ENCODE measurements at places on chromosomes 13 and 19. TPM values are rescaled to one million over a fixed set of nuclear protein-coding genes. Genes with fewer than 3 reads are reported as not detected.

- no peaks in the 10 kb centered on the region for H3K36me3 ChIP-seq
- no peak overlapping the region for H3K4me3 ChIP-seq
- H3K4me1 ChIP-seq, result no peaks in the 10 kb centered on the region
- DNase-seq, result no peak
- no peak overlapping the region for H3K27ac ChIP-seq
These were observed 9.3 kb downstream of the ZIC5 start for GRCh38 chr13:99962242-99962641.

- no peaks in the 10 kb centered on the region for H3K36me3 ChIP-seq
- H3K27ac ChIP-seq, result no peak overlapping the region
- H3K4me3 ChIP-seq, result no peak overlapping the region
These were observed 75.6 kb downstream of the SPRY2 start for GRCh38 chr13:80265348-80265747.

DNA sequence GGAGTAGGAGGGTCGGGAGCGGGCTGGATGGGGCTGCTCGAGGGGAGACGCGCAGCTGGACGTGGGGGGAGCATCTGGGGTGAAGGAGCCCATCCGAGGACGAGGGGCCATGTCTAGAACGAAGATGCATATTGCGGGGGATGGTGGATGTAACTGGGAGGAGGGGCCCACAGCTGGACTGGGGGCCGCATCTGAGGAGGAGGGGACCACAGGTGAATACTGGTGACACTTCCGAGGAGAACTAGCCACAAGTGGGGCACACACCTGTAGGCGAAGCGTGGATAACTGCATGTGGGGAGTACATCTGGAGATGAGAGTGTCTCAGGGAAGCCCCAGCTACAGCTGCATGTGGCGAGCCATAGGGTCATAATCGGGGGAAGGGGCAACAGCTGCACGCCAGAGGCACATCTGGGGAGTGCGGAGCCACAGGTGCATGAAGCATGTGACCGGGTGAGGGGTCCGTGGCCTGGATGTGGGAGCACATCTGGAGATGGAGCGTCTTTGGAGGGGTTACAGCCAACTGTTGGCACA is 402 bp downstream of the ZSWIM9 start:
- H3K4me3 ChIP-seq, result peak overlapping the region; percentile 99
- peak overlapping the region; percentile 99 for H3K27ac ChIP-seq
- no peaks in the 10 kb centered on the region for H3K36me3 ChIP-seq
- peaks cover 19% of the 10 kb centered on the region for H3K4me1 ChIP-seq

- DNase-seq, result no peak
- peaks cover 7% of the 10 kb centered on the region for H3K4me1 ChIP-seq
These were observed 37.7 kb upstream of the SCEL start for GRCh38 chr13:77497835-77498234.

GRCh38 chr13:40966298-40966697 is 52.8 kb downstream of the ELF1 start:
- peak overlapping the region; percentile 43 for H3K27ac ChIP-seq
- H3K27me3 ChIP-seq, result no peaks in the 10 kb centered on the region
- no peak for DNase-seq
- H3K4me3 ChIP-seq, result no peak overlapping the region
- H3K4me1 ChIP-seq, result peaks cover 60% of the 10 kb centered on the region
- no peaks in the 10 kb centered on the region for H3K36me3 ChIP-seq

DNA sequence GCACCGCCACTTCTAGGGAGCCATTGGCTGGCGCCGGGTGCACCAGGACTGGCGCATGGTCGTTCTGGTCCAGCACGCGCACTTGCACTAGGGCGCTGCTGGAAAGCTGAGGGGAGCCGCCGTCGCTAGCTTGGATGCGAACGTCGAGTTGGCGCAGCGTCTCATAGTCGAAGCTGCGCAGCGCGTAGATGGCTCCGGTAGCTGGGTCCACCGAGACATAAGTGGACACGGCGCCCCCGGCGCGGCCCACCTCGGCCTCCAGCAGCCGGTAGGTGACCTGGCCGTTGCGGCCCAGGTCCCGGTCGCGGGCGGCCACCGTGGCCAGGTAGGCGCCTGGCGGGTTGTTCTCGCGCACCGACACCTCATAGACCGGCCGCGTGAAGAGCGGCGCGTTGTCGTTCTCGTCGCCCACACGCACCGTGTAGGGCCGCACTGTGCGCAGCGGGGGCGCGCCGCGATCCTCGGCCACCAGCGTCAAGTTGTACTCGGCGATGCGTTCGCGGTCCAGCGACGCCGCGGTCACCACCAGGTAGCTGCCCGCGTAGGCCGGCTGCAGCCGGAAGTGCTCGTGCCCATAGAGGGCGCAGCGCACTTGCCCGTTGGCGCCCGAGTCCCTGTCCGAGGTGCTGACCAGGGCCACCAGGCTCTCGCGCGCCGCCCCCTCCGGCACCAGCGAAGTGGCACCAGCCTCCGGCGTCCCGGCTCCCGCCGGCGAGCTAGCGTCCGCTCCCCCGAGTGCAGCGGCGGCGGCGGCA is 1.7 kb downstream of the PCDH8 start:
- no peak overlapping the region for H3K27ac ChIP-seq
- peaks cover 1% of the 10 kb centered on the region for H3K27me3 ChIP-seq
- no peak overlapping the region for H3K4me3 ChIP-seq
- peaks cover 12% of the 10 kb centered on the region for H3K4me1 ChIP-seq
- no peaks in the 10 kb centered on the region for H3K36me3 ChIP-seq

DNA sequence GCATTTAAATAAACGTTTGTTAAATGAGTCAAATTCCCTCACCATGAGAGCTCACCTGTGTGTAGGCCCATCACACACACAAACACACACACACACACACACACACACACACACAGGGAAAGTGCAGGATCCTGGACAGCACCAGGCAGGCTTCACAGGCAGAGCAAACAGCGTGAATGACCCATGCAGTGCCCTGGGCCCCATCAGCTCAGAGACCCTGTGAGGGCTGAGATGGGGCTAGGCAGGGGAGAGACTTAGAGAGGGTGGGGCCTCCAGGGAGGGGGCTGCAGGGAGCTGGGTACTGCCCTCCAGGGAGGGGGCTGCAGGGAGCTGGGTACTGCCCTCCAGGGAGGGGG is 8.5 kb upstream of the CEACAM5 start:
- no peak overlapping the region for H3K27ac ChIP-seq
- H3K4me1 ChIP-seq, result no peaks in the 10 kb centered on the region
- DNase-seq, result no peak

- no peaks in the 10 kb centered on the region for H3K27me3 ChIP-seq
- H3K36me3 ChIP-seq, result no peaks in the 10 kb centered on the region
- no peak overlapping the region for H3K4me3 ChIP-seq
- H3K4me1 ChIP-seq, result no peaks in the 10 kb centered on the region
- DNase-seq, result no peak
These were observed 123.6 kb upstream of the SOX1 start for GRCh38 chr13:111943229-111943795.

DNA sequence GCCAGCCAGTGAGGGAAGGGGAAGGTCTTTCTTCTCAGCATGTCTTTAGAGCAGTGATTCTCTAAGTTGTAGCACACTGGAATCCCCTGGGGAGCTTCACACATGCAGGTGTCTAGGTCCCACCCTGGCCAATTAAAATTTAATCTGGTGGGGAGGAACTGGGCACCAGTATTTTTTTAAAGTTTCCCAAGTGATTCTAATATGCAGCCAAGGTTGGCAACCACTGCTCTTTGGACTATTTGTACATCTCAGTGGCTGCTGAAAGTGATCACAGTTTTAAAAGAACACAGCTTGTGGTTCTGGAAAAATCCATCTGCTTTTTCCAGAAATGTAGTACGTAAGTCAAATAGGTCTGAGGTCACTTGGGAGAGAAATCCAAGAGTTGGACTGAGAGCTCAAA is 10.7 kb upstream of the KATNAL1 start:
- peaks cover 8% of the 10 kb centered on the region for H3K4me1 ChIP-seq
- H3K36me3 ChIP-seq, result no peaks in the 10 kb centered on the region
- no peaks in the 10 kb centered on the region for H3K27me3 ChIP-seq
- no peak overlapping the region for H3K4me3 ChIP-seq
- DNase-seq, result no peak

DNA sequence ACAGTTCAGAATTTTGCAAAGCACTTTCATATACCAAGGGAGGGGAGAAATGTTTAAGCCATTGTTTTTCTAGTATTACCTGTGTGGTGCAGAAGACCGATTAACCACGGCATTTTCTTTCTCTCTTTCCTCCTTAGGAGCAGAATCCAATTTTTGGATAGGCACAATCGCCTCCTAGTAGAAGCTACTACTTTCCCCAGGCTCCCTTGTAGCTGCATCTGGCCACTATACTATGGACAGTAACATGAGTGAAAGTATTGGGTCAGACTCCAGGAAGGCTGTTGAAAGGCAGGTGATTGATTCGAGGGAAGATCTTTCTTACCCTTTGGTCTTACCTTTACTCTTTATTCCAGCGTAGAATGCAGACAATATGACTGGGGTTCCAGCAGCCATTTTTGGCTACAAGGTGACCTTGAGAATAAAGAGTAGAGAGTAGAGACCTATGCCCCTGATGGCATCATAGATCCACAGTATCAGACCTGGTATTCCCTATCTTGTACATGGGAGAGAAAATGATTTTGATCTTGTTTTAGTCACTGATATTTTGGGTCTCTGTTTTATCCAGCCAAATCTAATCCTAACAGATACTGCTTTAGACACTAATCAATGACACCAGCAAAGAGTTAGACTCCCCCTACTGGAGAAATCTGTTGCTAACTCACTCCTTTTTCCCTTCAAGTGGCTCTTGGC is 77.0 kb downstream of the LRRC63 start:
- no peaks in the 10 kb centered on the region for H3K4me1 ChIP-seq
- H3K36me3 ChIP-seq, result no peaks in the 10 kb centered on the region

- H3K27ac ChIP-seq, result no peak overlapping the region
- no peaks in the 10 kb centered on the region for H3K27me3 ChIP-seq
- H3K36me3 ChIP-seq, result no peaks in the 10 kb centered on the region
- H3K4me3 ChIP-seq, result no peak overlapping the region
- H3K4me1 ChIP-seq, result no peaks in the 10 kb centered on the region
These were observed 1410.1 kb upstream of the ATXN8OS start for GRCh38 chr13:68697551-68697950.

GRCh38 chr19:38849147-38849859 is 483 bp downstream of the HNRNPL start:
- H3K27me3 ChIP-seq, result no peaks in the 10 kb centered on the region
- H3K4me3 ChIP-seq, result peak overlapping the region; percentile 79
- DNase-seq, result peak; percentile 82
- peak overlapping the region; percentile 96 for H3K27ac ChIP-seq
- H3K4me1 ChIP-seq, result peaks cover 11% of the 10 kb centered on the region

- H3K4me1 ChIP-seq, result peaks cover 15% of the 10 kb centered on the region
- no peaks in the 10 kb centered on the region for H3K27me3 ChIP-seq
- no peak overlapping the region for H3K4me3 ChIP-seq
- DNase-seq, result no peak
These were observed 3.4 kb upstream of the PIK3R2 start for GRCh38 chr19:18149596-18149975.

DNA sequence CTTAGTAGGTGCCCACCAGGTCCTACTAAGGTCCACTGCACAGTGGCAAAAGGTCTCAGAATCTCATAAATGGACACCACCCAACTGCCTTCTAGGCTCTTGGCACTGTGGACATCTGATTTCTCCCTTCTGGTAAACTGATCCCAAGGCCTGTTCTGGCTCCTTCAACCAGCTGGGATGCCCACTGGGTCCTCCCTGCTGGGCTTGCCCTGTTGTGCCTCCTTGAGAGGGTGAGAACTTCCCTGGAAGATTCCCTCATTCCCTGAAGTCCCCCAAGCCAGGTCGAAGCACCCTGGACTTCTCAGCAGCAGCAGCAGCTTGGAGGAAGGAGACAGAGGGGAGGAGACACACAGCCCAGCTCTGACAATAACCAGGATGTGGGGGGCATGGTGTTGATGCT is 6.6 kb upstream of the ZNF492 start:
- H3K27me3 ChIP-seq, result no peaks in the 10 kb centered on the region
- no peak overlapping the region for H3K4me3 ChIP-seq
- no peaks in the 10 kb centered on the region for H3K36me3 ChIP-seq
- DNase-seq, result no peak
- no peak overlapping the region for H3K27ac ChIP-seq

DNA sequence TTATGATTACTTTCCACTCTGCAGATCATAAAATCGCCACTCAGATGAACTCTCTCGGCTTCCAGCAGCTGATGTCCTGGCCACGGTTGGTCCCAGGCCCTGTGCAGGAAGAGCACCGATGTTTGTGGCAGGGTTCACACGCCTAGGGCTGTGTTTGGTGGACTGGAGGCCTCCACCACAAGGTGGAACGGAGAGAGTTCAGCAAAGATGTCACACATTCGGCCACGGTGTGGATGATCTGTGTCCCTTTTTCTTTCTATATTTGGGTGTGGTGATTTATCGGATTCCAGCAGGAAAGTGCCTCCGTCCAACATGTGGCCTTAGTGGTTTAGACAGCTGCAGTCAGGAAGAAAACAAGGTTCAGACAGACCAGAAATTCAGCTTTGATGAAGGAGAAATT is 521 bp upstream of the SHISA2 start:
- DNase-seq, result no peak
- no peak overlapping the region for H3K4me3 ChIP-seq
- no peak overlapping the region for H3K27ac ChIP-seq
- peaks cover 4% of the 10 kb centered on the region for H3K27me3 ChIP-seq
- H3K36me3 ChIP-seq, result no peaks in the 10 kb centered on the region

The TNFSF13B gene
- 12.1 TPM for total RNA-seq

The KCNN1 gene
- 0.43 TPM for total RNA-seq

The KASH5 gene
- 0.21 TPM for total RNA-seq

The UHRF1 gene
- total RNA-seq, result 98.4 TPM

The AKAP11 gene
- 24.6 TPM for total RNA-seq
